ENCODE measurements at places on chromosomes 11 and 22.

GRCh38 chr11:96481204-96481603 lies 91.4 kb downstream of the JRKL start:
- no peak for DNase-seq

DNA sequence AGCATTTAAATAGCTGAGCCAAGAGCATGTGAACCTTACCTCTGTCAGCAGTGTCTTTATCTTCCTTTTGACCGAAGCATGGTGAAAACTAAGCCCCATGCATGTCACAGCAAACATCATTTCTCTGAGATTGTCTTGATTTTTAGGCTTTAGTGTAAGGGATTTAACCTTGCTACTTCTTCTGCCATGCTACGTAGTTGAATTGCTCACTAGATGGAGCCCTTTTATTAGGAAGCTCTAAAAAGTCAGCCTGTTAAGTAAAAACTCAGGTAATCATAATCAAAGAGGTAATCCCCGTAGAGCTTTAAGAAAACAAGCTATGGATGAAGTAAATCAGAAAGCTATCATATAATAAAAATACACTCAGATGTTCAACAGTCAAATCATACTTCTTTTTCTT lies 149.5 kb downstream of the PGR start:
- DNase-seq = no peak

DNA sequence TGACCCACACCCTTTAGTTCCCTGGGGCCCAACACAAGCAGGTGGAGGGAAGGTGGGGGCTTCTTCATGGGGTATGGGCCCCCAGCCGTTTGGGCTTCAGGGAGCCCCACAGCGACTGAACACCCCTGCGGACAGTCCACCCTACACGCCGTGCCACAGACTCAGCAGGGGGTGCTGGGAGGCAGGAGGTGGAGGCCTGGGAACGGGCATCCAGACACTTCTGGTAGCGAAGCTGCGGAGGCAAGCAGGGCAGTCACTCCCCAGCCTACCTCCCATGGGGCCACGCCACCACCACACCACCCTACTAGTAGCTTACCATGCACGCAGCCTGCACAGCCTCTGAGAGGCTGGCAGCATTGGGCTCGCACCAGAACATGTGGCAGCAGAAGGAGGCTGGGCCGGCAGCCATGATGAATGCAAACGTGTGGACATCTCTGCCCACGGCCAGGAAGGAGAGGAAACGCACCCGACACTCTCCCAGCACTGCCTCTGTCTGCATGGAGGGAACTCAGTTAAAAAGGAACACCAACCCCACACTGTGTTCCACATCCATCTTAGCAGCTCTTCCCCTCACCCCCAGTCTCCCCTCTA lies 5.3 kb downstream of the SMPD1 start:
- DNase-seq = no peak

DNA sequence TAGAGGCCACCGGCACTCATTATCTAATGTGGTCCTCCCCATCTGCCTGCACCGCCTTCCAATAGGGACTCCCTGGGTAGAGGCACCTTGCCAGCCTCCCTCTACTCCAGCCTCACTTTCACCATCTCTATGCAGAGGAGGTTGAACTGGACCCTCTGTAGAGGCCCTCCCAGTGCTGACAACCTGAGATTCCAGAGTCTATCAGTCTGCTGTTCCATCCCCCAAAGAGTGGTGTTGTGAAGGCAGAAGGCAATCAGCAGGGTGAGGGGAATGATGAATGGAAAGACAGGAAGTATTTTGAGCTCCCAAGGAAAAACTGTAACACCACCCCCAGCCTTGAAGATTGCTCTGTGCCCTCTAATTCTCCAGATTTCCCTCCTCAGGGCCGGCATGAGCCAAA lies 77.9 kb downstream of the THAP12 start:
- DNase-seq = no peak

GRCh38 chr11:124839972-124840621 lies 25.1 kb upstream of the ROBO3 start:
- DNase-seq = no peak

- DNase-seq = no peak
These were observed 1421.9 kb downstream of the BRD1 start for GRCh38 chr22:48405741-48406140.

DNA sequence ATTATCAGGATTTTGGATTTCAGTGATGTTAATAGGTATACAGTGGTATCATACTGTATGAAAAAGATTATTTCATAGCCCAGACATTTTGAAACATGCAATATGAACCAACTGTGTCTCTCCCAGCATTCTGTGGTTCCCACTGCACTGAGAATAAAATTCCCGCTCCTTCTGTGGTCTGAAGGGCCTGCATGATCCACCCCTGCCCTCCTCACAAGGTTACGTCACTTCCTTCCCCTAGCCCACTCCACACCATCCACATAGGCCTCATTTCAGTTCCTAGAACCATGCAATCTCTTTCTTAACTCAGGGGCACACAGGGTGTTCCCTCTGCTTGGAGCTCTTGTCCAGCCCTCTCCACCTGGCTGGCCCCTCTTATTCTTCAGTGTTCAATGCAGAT lies 103.1 kb downstream of the TSPAN18 start:
- DNase-seq = no peak

DNA sequence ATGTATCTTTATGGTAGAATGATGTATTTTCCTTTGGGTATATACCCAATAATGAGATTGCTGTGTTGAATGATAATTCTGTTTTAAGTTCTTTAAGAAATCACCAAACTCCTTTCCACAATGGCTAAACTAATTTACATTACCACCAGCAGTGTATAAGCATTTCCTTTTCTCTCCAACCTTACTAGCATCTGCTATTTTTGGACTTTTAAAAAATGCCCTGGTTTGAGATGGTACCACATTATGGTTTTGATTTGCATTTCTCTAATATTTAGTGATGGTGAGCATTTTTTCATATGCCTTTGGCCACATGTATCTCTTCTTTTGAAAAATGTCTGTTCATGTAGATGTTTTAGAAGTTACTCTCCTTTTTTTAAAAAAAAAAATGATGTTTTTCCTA lies 142.0 kb downstream of the METTL15 start:
- no peak for DNase-seq

GRCh38 chr11:66559142-66559865 lies 9.1 kb downstream of the CTSF start:
- no peak for DNase-seq

DNA sequence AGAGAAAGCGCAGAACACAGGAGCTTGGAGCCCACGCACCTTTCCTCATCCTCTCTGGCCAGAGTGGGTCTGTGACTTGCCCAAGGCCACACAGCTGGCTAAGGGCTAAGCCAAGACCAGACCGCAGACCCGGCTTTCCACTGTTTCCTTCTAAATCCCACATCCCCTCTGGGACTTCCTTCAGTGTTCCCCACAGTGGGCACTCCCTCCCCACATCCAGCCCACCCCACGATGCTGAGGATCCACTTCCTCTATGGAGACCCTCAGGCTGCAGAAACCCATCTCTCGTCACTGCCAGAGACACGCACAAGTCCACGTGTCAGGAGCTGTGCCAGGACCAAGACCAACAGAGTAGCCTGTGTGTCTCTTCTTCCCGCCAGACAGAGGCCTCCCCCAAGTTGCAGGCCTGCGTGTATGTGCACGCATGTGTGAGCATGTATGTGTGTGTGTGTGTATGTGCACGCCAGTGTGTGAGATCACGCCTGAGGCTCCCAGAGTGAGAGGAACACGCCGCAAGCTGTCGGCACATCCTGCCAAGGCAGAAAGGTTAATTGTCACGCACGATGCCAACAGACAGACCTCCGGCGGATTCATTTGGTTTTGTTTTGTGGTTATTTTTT lies 21.6 kb downstream of the PDGFB start:
- DNase-seq = no peak

DNA sequence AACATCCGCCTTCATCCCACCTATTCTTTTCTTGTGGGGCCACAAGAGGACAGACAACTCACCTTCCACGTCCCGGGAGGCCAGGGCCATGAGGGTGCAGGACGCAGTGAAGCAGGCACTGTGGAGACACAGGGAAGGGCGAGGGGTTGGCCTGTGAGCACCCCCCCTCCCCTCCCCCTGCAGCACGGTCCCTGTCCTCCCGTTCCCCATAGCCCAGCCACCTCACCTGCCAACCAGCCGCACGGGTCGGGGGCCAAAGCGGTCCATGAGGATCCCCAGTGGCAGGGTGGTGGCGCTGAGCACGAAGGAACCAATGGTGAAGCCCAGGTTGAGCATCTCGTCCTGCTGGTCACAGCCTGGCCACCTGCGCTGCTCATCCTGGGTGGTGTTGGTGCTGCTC lies 14.6 kb downstream of the SLC43A1 start:
- DNase-seq = no peak

DNA sequence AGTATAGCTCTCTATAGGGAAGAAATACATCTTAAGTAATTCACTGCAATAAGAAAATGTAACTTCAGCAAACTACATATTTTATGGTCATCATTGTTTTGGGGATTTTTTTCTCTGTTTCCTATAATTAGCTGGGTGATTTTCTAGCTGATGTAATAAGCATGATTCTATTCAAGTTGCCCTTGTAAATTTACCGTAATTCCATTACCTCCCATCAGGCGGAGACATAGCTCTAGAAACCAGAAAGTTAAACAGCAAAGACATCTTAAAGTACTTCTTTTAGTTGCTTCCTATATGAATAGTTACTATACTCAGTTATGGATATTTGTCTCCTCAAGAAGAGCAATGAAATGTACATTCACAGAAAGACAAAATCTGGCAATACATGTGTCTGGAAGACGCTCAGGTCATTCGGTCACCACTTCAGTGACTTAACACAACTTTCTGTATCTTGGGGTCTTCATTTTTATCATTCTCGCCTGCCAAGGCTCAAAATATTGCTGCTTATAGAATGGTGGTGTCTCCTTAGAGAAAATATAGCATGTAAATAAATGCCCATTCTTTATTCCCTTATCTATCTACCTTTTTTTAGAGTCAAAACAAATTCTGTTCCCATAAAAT lies 239.9 kb upstream of the ZC3H12C start:
- no peak for DNase-seq

GRCh38 chr11:61695917-61696316 lies 15.7 kb downstream of the DAGLA start:
- DNase-seq = peak; percentile 76

DNA sequence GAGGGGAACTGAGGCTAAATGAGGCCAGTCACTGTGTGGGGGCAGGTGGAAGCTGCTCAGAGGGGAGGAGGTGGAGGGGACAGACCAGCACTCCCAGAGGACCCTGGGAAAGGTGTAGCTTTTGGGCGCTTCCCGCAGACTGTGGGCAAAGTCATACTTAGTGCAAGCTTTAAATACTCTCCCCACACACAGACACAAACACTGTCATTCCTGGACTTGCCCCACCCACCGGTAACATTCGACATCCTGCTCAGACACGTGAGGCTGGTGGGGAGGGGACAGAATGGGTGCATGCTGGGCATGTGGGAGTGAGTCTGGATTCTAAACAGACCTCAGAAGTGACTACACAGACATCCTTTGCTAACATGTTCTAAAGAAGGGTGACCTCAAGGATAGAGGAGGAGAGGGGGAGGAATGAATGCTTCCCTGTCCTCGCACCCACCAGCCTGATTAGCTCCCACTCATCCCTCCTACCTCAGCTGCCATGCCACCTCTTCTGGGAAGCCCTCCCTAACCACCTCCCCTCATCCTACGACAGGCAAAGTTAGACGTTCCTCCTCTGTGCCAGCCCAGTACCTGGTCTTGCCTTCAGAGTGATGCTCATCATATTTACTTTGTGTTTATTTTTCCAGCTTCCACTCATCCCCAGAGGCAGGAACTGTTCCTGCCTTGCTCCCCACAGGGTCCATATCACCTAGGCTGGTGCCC lies 22.2 kb downstream of the TSKU start:
- no peak for DNase-seq

DNA sequence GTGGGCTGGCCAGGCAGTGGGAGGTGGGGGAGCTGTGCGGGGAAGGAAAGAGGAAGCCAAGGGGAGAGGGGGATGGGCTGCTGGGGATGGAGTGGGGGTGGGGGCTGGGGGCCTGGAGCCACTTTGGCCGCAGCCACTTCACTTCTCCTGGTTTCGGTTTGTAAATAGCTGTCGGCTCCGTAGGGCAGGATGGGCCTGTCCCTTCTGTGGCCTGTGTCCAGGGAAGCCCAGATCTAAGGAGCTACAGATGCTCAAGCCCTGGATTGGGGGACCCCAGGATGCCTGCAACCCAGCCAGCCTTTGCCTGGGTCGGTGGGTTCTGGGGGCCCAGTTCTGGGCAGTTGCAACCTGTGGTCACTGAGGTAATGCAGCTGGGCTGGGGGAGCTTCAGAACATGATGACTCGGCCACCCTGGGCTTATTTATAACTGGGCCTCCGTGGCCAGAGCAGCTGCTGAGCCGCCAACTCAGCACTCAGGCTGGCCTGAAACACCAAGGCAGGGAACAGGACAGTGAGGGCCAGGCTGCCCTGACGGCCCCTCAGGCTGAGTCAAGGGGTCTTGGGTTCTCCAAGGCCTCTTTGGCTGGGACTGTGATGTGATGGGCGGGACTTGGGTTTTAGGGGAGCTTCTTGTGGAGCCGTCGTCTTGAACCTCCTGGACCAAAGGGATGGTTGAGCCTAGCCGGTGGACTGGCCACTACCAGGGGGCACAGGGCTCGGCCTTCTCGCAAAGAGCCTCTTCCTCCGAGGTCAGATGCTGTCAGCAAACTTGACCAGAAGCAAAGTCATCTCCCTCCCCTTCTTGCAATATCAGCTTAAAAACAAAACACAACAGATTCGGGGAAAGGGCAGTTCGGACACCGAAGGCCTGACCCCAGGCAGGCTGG lies 15.0 kb upstream of the SLC39A13 start:
- DNase-seq = no peak

DNA sequence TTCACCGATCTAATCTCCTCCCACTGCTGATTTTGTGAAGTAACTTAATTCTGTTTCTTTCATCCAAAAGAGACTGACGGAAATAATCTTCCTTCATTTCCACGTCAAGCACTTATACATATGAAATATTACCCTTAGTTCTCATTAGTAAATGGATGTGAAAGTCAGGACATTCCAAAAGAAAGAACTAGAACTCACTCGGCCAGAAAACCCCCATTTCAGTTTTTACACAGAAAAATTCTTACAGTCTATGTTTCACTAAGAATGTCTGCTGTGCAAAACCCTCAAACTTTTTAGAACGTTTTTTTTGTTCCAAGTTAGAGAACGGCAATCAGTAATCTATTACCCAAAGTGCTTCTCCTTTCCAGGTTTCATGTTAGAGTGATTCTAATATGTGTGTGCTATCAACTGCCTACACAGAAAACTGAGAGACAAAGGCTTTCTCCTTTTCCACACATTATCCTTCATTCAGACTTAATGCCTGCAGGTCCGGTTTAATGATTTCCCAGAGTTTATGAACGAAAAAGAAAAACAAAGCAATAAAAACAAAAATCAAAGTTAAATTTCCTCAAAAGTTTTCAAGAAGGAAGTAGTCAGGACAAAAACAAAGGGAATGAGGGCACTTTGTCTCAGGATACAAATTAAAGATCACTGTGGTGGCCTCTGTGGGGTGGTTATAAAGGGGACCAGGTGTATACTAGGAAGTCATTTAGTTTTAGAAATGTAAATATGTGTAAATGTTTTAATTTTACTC lies 11.3 kb upstream of the SESN3 start:
- no peak for DNase-seq

- DNase-seq = no peak
These were observed 19.3 kb downstream of the RFPL1 start for GRCh38 chr22:29457730-29458129.

DNA sequence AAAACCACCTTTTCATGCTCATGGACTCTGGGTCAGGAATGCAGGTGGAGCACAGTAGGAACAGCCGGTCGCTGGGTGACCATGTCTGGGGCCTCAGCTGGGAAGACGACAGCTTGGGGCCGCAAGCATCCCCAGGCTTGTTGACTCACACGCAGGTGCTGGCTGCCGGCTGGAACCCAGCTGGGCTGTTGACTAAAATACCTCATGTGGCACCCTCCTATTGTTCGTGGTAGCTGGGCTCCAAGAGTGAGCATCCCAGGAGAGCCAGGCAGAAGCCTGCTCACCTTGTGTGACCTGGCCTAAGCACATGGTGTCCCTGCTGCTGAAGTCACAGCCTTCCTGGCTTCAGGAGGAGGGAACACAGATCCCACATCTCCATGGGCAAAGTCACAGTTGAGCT lies 9.4 kb downstream of the DPP3 start:
- DNase-seq = no peak
